B cell (primary cell): ENCODE measurements at places on chromosomes 3 and 15. TPM values are rescaled to one million over a fixed set of nuclear protein-coding genes. Genes with fewer than 3 reads are reported as not detected.

Gene LRRC31
- total RNA-seq = not detected in 2 replicates

Gene DHFR2
- total RNA-seq = 8.1 and 8.8 TPM in 2 replicates

Gene C3orf22
- total RNA-seq = not detected in 2 replicates

Gene LSAMP
- total RNA-seq = not detected in 2 replicates

Gene PP2D1
- total RNA-seq = not detected in 2 replicates

Gene RBMS3
- not detected in 2 replicates for total RNA-seq

Gene RPUSD2
- 21.1 and 22.8 TPM in 2 replicates for total RNA-seq

GRCh38 chr3:60064210-60065178, 1014.7 kb upstream of the CFAP20DC start:
- H3K4me3 ChIP-seq = no peak overlapping the region
- no peak overlapping the region for H3K27ac ChIP-seq
- no peaks in the 10 kb centered on the region for H3K27me3 ChIP-seq
- H3K4me1 ChIP-seq = no peaks in the 10 kb centered on the region
- no peaks in the 10 kb centered on the region for H3K36me3 ChIP-seq

GRCh38 chr3:128067489-128067888, 15.3 kb downstream of the SEC61A1 start:
- no peak for DNase-seq
- no peaks in the 10 kb centered on the region for H3K4me1 ChIP-seq
- H3K36me3 ChIP-seq = peaks cover 4% of the 10 kb centered on the region
- no peaks in the 10 kb centered on the region for H3K27me3 ChIP-seq

DNA sequence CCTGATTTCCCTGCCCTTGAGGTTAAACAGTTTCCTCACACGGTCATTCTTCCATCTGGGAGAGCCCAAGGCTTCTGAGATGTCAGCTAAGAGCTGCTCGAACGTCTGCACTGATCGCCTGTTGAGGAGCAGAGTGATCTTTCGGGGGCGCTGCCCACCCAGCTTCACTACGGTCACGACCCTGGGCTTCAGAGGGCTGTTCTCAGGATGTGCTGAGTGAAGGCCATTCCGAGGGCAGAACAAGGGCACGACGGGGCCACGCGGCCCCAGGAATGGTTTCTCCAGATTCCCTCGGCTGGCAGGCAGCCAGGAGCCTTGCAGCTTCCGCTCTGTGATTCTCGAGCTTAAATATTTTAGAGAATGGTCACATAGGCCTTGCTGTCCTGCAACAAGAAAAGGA, 25.7 kb downstream of the DCLK3 start:
- H3K4me3 ChIP-seq = no peak overlapping the region
- no peaks in the 10 kb centered on the region for H3K36me3 ChIP-seq
- H3K27ac ChIP-seq = no peak overlapping the region
- H3K27me3 ChIP-seq = no peaks in the 10 kb centered on the region

GRCh38 chr3:108008106-108008505, 82.7 kb downstream of the CD47 start:
- no peak overlapping the region for H3K4me3 ChIP-seq
- peaks cover 32% of the 10 kb centered on the region for H3K4me1 ChIP-seq
- DNase-seq = no peak

DNA sequence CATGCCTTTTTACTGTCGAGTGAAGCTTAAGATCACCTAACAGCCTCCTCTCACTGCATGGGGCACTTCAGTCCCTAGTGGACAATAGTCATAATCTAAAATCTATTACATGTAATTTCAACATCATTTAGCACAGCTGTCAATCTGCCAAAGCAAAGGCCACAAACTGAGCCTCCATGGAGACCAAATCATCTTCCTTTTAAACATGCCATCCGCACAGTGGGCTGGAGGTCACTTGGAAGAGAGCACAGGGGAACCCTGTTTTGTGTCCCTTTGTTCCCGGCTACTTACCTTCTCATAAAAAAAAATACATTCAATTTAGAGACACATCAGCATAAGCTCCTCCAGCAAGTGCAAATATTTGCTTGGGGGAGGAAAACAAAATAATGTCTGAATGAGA, 167.3 kb downstream of the SQOR start:
- no peaks in the 10 kb centered on the region for H3K36me3 ChIP-seq
- no peak overlapping the region for H3K27ac ChIP-seq
- DNase-seq = no peak
- no peaks in the 10 kb centered on the region for H3K4me1 ChIP-seq
- H3K27me3 ChIP-seq = no peaks in the 10 kb centered on the region

GRCh38 chr3:168998792-168999191, 664.7 kb downstream of the MECOM start:
- H3K4me3 ChIP-seq = no peak overlapping the region
- no peaks in the 10 kb centered on the region for H3K27me3 ChIP-seq
- no peaks in the 10 kb centered on the region for H3K36me3 ChIP-seq

- peaks cover 20% of the 10 kb centered on the region for H3K4me1 ChIP-seq
- DNase-seq = no peak
- H3K4me3 ChIP-seq = no peak overlapping the region
These were observed 54.4 kb downstream of the DNAH1 start for GRCh38 chr3:52370531-52370930.

DNA sequence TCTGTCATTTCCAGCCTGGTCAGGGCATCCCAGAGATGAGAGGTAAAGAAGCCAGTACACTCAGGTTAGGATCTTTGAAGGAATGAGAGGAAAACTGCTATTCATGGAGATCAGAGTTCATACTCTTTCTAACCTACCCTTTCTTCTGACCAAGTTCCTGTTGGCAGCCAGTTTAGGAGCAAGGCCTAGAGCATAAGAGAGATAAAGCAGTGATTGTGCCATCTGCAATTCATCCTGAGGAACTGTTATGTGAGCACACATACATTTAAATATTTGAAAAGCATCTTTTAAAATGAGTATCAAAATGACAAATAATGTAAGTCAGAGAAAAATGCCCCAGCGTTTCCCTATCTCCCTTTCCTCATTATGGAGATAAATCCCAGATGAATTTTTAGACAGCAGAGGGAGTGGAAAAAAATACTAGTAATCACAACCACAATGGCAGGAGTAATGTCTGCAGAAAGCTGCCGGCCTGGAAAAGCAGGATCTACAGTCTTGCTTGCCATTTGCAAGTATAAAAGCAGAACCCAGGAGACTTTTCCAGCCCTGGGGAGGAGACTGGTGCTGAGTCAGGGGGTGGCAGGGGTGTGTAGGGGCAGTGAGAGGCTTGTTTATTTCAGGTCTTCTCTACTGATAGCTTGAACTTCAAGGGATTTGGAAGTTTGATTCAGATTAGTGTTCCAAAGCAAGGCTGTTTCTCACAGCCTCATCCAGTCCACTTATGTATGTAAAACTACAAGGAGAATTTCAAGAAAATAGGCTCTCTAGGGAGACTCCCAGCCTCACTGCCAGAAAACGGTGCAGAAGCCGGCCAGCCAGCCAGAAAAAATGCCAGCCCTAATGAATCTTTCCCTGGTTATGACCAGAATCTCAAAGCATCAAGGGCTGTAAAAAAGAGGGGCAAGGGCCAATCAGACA, 1052.4 kb downstream of the TUSC7 start:
- no peak for DNase-seq
- no peak overlapping the region for H3K4me3 ChIP-seq
- no peaks in the 10 kb centered on the region for H3K4me1 ChIP-seq
- no peaks in the 10 kb centered on the region for H3K27me3 ChIP-seq

DNA sequence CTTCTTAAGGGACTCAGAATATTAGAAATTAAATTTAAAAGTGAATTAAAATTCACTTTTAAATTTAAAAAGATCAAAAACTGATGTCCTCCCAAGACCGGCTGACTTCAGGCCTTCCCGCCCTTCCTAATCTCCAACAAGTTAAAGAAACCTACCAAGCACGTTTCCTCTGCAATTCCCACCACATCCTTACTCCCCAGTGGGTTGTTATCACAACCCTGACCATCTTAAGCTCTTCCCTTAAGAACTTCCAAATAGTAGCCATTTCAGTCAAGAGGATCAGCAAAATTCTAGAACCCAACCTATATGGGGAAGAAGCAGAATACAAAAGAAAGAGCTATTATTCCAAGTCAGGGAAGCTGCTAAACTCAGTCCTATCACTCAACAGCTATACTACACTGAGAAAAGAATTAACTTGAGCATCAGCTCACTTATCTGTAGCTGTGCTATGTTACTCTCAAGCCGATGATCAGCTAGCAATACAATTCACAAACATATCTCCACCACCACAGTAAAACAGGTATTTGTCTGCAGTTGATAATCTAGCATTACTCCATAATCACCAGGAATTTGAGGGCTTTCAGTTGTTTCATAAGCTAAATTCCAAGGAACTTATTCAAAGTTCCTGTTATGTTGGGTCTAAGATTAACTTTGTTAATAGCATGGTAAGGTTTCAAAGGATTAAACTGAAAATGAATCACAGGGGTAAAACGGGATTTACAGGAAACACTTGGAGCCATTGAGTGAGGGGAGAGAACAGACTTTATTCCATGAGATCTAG, 14.3 kb downstream of the ABCC5 start:
- H3K27ac ChIP-seq = no peak overlapping the region
- H3K4me1 ChIP-seq = peaks cover 26% of the 10 kb centered on the region
- H3K36me3 ChIP-seq = no peaks in the 10 kb centered on the region

DNA sequence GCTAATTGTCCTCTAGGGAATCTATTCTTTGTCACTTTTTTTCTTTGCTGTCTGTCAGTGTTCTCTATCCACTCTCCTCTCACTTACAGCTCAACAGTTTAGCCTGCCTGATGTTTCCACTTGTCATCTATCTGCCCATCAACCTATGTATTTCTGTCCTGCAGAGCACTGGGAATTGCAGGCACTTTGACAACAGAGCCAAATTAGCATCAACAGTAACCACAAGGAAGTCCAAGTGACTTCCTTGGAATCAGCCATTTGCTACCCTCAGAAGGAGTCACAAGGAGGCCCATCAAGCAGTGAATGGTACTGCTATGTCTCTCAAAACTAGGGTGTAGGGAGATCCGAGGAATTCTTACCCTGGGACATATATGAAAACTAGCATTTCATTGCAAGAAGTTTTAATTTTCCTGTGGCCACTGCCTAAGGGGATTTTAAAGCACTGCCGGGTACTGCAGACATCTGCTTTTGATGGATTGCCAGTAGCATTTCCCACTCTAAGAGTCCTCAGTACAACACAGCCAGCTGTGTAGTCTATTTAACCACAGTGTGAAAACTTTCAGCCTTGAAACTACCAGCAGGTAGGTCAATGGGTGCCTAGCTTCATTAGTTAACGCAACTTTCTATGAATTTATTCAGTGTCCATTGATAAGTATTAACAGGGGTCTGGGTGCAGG, 898.8 kb downstream of the NTRK3 start:
- no peaks in the 10 kb centered on the region for H3K4me1 ChIP-seq
- no peak overlapping the region for H3K27ac ChIP-seq
- no peaks in the 10 kb centered on the region for H3K27me3 ChIP-seq

GRCh38 chr15:47388299-47388698, 329.0 kb upstream of the SEMA6D start:
- no peaks in the 10 kb centered on the region for H3K36me3 ChIP-seq
- no peak overlapping the region for H3K4me3 ChIP-seq
- H3K4me1 ChIP-seq = no peaks in the 10 kb centered on the region
- no peak overlapping the region for H3K27ac ChIP-seq

DNA sequence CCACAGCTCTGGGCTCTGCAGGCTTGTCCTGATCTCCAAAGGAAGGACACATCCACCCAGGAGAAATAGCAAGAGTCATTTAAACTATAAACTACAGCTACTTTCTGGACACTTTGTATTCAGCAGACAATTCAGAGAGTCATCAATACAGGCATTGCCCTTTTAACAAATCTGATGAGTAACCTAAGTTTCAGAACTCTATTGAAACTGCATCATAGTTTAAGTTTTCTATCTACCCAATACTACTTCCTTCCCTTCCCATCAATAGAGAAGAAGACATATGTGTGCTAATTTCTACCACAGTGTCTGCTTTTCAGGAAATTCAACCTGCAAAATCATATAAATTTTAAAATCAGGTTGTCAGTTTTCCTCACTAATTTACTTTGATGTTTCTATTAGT, 736.5 kb downstream of the IGSF11 start:
- DNase-seq = no peak
- no peak overlapping the region for H3K27ac ChIP-seq
- H3K27me3 ChIP-seq = no peaks in the 10 kb centered on the region
- no peaks in the 10 kb centered on the region for H3K36me3 ChIP-seq
